ENCODE measurements at places on chromosomes 5 and 9.

GRCh38 chr5:126519637-126520592 is 75.1 kb downstream of the ALDH7A1 start:
- DNase-seq, result peak; percentile 44

DNA sequence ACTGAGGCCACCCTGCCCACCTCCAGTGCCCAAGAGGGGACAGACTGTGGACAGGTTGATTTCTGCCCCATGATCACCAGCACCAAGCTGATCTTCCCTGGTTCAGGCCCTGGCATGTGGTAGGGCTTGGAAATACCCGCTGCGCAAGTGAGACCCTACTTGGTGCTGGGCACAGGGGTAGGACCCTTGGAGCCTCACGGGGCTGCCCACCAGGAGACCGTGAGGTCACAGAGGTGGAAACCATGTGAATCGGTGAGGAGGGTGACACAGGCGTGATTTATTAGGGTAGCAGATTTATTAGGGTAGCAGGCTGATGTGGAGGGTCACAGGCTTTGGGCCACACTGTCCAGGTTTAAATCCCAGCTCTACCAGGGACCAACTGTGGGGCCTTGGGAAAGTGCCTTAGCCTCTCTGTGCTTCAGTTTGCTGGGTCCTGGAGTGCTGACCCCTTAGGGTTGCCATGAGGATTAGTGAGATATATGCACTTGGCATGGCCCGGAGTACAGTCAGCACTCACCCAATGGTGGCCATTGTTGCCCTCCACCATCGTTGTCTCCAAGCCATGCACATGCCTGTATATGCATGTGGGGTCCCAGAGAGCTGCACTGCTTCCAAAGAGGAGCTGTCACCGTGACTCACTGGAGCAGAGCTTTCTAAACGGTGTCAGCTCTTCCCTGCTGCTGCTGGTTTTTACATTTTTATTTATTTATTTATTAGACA is 20.9 kb upstream of the DUSP1 start:
- DNase-seq, result no peak

DNA sequence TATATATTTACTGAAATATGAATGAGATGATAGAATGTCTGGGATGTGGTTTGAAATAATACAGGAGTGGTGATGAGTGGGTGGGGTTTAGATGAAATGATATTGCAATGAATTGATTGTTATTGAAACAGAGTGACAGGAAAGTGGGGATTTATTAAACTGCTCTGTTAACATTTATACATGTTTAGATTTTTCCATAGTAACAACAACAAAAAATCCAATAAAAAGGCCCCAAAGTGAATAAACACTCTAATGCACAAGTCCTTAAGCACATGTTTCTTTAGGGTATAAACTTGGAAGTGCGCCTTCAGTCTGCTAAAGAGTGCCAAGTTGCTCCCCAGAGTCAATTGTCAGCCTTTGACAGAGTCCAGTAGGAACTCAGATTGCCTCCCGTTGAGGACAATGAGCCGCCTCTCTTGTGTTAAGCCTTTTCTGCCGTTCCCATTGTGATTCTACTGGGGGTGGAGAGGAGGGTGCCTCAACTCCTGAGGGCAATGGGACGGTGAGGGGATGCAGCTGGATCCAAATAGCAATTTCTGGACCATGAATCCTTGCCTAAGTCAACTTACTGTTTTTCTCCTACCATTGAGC is 112.3 kb downstream of the SLC28A3 start:
- no peak for DNase-seq

- no peak for DNase-seq
These were observed 226.0 kb downstream of the GAS1 start for GRCh38 chr9:86721226-86721781.

- DNase-seq, result no peak
These were observed 95.0 kb downstream of the CRB2 start for GRCh38 chr9:123450996-123451395.

GRCh38 chr9:101478444-101478843 is 42.9 kb upstream of the ALDOB start:
- DNase-seq, result no peak

GRCh38 chr5:112165897-112166737 is 253.0 kb downstream of the EPB41L4A start:
- no peak for DNase-seq

DNA sequence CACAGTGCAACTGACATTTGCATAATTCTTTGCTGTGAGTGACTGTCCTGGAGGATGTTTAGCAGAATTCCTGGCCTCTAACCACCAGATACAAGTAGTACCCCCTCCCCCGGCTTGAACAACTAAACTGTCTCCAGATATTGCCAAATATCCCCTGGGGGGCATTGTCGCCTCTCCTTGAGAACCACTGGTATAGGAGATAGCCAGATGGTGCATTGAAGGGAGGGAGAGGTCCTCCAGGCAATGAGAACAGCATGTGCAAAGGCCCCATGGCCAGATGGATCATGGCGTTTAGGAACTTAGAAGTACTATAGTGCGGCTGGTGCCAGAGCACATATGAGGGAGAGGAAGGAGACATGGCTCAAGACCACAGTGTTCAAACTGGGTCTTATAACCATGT is 18.9 kb upstream of the ORM1 start:
- DNase-seq, result no peak

GRCh38 chr9:88998911-88999310 is 7.6 kb downstream of the S1PR3 start:
- no peak for DNase-seq

- no peak for DNase-seq
These were observed 522.9 kb downstream of the RASEF start for GRCh38 chr9:82539856-82540579.

DNA sequence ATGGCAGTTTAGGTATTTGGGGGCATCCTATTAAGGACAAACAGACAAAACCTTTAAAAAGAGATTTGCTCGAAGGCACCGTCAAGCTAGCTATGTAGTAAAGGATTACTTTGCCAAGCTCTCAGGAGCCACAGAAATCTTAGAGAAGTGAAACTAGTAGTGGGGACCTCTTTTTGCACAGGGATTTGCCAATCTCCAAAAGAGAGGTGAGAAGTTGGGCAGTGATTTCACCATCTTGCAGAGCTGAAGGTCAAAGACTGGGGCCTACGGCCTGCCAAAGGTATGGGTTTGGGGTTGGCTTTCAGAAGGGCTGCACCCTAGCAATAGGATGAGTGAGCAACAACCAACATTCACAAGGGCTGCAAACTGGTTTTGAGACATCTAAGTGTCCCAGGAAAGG is 1.6 kb upstream of the FCN1 start:
- DNase-seq, result no peak

Data from left renal cortex interstitium (tissue), 4 donors.